ENCODE measurements at places on chromosomes 12 and 14.

- DNase-seq: no peak
These were observed 90.9 kb upstream of the MANSC4 start for GRCh38 chr12:27870939-27871338.

GRCh38 chr12:87518481-87518880 lies 510.7 kb downstream of the C12orf50 start:
- DNase-seq: no peak

GRCh38 chr12:123233505-123234308 lies 471 bp downstream of the MTRFR start:
- no peak for DNase-seq

DNA sequence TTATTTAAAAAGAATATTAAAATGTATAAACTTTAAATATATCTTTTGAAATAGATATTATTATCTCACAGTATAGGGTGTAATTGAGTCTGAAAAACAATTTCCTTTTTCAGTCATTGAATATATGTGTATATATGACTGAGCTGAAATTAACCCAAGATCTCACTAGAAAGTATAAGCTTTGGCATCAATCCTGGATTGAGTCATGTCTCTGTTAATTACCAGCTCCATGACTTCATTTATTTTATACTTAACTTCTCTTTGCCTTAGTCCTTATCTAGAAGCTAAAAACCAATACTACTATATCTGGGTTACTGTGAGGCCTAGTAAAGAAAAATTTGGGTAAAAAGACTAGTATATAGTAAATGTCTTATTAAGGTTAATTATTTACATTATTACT lies 1020.3 kb downstream of the LRFN5 start:
- DNase-seq: no peak

DNA sequence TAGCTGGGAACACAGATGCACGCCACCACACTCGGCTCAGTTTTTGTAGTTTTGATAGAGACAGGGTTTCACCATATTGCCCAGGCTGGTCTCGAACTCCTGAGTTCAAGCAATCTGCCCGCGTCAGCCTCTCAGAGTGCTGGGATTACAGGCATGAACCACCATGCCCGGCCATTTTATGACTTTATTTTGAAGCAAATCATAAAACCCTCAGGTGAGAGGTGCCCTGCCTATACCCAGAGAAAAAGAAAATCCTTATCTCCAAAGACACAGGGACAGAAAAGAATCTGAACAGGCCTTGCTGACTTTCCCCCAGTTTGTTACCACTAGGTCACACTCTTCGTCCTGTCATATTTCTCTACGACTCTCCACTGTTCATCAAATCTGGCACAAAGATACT lies 48.8 kb downstream of the DAO start:
- DNase-seq: no peak

DNA sequence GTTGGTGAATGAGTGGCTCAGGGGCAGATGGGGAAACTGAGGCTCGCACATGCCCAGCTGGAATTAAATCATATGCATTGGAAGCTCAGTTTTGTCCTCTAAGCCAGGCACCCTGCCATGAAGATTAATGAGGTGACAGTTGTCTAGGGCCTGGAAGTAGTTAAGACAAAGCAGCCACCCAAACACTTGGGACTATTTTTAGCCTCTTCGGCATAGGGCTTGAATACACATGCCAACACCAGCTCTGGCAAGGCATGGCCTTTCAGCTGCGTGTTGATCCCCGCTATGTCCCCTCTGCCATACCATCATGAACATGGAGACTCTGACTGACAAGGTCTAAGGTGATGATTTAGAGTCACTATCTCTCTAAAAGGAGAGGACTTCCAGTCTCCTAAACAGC lies 250.2 kb downstream of the KSR2 start:
- no peak for DNase-seq

- no peak for DNase-seq
These were observed 54.9 kb downstream of the SLC6A15 start for GRCh38 chr12:84857525-84858208.

DNA sequence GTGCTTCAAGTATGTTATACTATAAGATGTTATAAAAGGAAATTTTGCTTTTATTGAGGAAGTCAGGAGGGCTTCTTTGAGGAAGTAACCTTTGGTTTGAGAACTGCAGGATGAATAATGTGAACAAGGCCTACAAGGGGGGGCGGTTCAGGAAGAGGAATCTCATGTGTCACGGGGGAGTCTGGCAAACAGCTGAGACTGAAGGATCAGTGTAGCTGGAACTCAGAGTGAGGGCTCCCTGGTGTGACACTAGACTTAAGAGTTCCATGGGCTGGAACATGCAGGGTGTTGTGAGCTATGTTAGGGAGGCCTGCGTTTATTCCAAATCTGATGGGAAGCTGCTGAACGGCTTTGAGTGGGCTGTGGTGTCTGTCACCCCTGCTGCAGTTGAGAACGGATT lies 62.3 kb downstream of the UNC79 start:
- DNase-seq: no peak

DNA sequence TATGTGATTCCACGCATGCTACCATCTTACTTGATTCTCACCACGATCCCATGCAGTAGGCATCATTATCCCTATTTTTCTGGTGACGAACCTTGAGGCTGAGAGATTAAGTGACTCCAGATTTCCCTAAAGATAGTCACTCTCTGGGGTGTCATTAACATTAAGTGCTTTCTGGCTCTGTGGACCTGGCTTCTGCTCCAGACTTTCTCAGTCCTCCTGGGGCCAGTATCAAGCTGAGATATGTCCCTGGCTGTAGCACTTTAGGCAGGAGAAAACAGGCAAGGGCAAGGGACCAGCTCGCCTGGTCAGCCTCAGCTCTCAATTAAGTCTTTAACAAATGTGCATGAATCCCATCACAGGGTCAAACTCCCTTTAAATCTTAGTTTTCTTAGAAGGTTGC lies 38.3 kb upstream of the PRB2 start:
- no peak for DNase-seq

DNA sequence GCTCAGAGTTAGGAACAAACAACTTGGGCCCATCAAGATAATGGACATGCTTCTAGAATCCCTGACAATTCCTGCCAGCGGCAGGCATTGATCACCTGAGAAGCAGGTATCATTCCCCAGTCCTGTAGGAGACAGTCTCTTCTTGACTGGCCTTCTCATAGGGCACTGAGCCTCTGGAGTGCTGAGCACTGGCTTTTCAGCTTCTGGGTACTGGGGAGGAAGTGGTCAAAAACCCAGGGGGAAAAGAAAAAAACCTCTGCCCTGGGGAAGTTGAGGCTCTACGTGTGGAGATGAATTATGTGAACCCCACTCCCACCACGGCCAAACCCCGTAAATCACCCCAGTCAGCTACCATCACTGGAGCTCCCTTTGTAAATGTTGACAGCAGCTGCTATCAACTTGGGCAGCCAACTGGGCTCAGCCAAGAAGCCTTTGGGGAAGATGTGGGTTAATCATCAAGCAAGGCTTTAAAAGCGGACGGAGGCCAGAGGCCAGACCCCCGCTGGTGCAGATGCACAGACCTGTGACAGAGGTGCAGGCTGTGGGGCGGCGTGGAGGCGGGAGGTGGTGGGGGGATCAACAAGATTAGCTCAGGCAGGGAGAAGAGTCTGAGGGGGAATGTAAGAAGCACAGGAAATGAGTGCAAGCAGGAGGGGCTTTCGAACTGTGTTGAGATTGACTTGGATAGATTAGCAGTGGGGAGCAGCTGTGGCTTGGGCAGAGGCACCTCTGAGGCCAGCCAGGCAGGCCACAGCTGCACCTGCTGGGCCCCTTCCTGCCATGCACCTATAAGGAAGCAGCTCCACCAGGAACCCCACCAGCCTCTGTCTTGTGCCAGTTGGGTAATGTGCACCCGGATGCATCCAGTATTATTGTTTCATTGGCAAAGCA lies 105.4 kb upstream of the HIF1A start:
- no peak for DNase-seq

DNA sequence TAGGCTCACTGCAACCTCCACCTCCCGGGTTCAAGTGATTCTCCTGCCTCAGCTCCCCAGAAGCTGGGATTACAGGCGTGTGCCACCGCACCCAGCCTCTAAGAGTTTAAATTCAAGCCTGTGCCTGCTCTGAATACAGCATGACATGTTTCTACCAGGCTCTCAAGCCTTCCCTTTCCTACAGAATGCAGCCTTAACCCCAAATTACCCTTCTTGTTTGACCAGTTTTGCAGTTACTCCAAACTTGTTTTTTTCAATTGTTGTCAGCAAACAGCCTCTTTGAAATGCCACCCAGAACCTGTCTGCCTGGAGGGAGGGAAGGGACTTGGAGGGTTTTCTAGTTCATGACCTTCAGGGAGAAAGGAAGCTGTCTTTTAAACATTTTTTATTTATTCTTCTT lies 15.4 kb downstream of the GLTP start:
- no peak for DNase-seq

GRCh38 chr14:95699412-95699811 lies 13.2 kb downstream of the TCL1B start:
- no peak for DNase-seq

- no peak for DNase-seq
These were observed 205.5 kb upstream of the IGF1 start for GRCh38 chr12:102685841-102686240.

DNA sequence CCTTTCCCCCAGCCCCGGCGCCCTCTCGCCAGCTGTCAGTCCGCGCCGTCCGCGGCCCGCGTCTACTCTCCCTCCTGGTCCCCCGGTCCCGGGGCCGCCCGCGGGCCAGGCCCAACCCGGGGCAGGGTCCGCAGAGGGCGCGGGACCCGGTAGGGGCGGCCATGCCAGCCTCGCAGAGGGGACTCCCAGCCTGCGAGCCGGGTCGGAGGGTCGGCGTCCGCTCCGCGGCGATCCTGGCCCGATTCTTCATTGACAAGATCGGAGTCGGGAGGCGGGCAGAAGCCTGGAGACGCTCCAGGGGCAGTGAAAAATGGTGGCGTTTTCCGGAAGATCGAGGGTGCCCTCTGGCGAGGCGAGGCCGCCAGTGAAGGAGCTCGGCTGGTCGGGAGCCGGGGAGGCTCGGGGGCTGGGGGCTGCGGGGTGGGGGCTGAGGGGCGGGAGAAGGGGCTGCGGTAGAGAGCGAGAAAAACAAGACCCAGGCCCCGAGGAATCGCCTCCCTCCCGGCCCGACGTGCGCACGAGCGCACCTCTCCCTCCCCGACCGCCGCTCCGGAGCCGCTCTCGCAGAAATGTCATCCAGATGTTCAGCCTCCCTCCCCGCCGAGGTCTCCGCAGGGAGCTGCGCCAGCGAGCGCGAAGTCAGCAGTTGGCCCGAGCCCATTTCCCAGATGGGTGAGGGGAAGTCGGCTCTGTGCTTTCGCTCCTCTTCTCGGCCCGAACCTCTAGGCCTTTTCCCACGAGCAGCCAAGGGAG lies 647 bp upstream of the TGFB3 start:
- peak; percentile 77 for DNase-seq

DNA sequence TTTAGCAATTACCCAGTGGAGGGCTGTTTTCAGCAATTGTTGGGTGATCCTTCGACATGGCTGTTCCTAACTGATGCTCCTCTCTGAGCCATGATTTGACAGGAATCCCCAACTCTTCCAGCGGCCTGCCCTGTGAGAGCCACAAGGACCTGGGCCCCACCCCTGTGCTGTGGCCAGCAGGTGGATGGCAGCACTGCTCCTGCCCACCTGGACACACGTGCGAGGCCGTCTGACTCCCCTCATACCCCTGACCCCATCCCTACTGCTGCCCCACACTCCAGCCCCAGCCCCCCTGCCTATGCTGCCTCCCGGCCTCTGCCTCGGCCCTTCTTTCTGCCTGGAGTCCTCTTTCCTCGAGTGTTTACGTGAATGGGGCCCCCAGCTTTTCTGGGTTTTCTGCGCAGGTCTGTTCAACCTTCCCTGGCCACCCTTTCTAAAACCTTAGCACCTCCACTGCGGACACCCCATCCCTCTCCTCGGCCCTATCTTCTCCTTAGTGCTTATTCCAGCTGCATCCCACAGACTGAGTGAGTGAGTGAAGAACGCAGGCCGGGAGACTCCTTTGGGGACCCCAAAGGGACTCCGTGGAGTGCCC lies 111.4 kb downstream of the DICER1 start:
- no peak for DNase-seq

DNA sequence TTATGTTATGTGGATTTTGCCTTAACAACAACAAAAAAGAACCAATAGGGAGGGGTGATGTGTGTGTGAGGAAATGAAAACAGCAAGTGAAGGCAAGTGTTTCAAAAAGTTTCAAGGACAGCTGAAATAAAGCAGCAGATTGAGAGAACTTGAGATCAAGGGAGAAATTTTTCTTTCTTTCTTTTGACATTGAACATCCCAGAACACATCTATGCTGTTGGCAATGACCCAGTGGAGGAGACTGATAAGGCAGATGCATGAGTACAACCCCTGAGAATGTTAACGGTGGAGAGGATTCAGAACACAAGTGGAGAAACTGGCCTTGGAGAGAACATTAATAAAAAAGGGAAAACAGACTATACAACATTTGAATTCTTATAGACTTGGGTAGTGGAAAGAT lies 2.9 kb downstream of the LLPH start:
- no peak for DNase-seq

Measured in activated CD8-positive, alpha-beta memory T cell treated with anti-CD3 and anti-CD28 coated beads, Interleukin-2, amount 50 U/mL, for 4 hours (primary cell).